IMR-90 (cell line): ENCODE measurements at places on chromosomes 2 and 18. TPM values are rescaled to one million over a fixed set of nuclear protein-coding genes. Genes with fewer than 3 reads are reported as not detected.
A peak's percentile ranks its signal among the peaks of the same experiment; 100 is the strongest.

DNA sequence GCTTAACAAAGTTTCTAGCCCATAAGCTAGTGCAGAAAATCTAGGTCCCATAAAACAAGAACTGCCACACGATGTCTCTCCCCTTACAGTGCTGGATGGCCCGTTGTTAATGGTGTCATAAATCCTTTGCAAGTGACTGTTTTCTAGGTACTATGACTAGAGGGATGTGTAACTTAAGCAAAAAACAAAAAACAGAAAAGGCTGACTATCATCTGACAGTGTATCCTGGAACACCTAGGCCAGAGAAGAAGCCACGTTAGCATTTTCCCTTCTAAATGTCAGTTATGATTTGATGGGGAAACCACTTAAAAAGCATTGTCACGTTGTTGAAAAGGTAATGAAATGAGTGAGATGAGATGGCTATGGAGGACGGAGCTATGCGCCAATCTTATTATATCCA is 2.4 kb downstream of the CASP8 start:
- no peak for DNase-seq

GRCh38 chr2:9780368-9781130 is 62.7 kb upstream of the TAF1B start:
- no peak for DNase-seq

DNA sequence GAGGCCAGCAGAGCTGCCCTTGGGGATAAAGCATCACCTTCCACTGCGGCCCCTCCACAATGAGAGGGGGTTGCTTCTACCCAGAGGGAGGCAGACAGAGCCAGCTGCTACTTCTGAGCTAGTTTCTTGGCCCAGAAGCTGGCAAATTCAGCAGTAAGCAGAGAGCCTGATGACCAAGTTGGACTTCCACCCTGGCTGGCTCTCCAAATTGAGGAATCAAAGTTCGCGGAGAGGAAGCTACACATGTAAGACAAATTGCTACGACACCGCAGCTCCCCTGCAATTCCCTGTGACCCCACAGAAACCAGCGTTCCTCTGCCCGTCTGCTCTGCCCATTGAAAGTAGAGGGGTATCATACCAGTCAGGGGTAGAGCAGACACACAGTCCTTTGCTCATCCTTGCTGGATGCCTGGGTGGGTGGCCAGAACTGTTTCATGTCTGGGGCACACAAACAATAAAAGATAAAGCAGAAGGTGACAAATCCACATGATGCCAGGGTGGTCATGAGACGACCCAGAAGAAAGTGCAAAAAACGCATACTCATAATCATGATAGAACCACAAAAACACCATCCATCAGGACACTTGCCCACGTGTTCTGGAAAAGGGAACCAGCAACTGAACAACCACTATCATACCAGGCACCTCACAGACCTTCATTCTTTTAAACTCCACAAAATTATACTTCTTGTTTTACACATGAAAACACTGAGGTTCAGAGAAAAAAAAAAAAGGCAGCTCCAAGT is 5.4 kb downstream of the TFCP2L1 start:
- DNase-seq: no peak

Gene HTR2B
- total RNA-seq: 0.56 and 0.72 TPM in 2 replicates

Gene AOX1
- 57.2 and 59.9 TPM in 2 replicates for total RNA-seq

GRCh38 chr2:99663641-99664040 is 173.8 kb upstream of the REV1 start:
- DNase-seq: no peak

Gene ARHGEF33
- 0.18 and 0.28 TPM in 2 replicates for total RNA-seq

- DNase-seq: no peak
Observed at GRCh38 chr18:39770399-39770798, 2184.6 kb upstream of the PIK3C3 start.

GRCh38 chr2:3513026-3513810 is 6.1 kb downstream of the ADI1 start:
- no peak for DNase-seq

- DNase-seq: no peak
Observed at GRCh38 chr2:33437815-33438214, 38.6 kb upstream of the RASGRP3 start.

Gene GRHL1
- total RNA-seq: 0.18 and 0.56 TPM in 2 replicates

Gene FECH
- total RNA-seq: 29.2 and 52.2 TPM in 2 replicates

Gene ALK
- not detected in 2 replicates for total RNA-seq

DNA sequence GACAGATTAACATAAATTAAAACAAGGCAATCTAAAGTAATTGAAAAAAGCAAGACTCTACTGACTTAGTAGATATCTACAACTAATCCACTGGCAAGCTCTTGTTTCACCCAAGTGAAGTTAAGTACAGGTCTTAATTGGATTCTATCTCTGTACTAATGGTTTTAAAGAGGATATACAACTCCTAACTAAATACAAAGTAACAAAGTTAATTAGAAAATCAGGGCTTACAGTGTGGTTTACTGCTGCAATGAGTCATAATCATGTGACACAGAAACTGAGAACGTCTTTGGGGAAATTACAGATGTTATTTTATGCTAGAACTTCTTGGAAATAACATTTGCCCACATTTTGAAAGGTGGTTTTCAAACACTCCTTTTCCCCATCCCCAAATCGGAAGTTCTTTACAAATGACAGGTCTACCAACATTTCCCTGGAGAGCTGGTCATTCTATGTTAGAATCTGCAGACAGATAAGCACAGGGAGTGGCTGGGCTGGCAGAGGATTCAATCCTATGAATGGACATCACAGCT is 245.3 kb downstream of the STK39 start:
- peak; percentile 59 for DNase-seq

DNA sequence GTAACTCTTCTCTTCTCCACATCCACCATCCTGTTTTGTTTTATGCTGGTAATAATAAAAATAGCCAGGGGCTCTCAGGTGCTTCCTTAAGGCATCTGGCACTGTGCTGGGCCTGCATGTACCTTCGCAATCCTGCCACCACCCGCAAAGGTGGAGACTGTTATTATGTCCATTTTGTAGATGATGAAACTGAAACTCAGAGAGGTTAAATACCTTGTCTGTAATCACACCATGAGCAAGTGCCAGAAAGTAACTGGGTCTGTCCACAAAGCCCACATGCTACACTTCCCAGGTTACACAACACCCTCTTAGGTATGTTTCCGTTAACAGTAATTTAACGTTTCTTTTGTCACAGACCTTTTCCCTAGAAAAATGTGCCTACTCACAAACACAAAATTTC is 27.0 kb downstream of the NRP2 start:
- DNase-seq: no peak

Gene C1GALT1C1L
- 0.28 and 0.36 TPM in 2 replicates for total RNA-seq
